Activated naive CD8-positive, alpha-beta T cell treated with anti-CD3 and anti-CD28 coated beads, Interleukin-2, amount 10 ng/mL, durations not matched to agents 7 days and 5 days (primary cell): ENCODE measurements at places on chromosomes 11 and 22.
A peak's percentile ranks its signal among the peaks of the same experiment; 100 is the strongest.

DNA sequence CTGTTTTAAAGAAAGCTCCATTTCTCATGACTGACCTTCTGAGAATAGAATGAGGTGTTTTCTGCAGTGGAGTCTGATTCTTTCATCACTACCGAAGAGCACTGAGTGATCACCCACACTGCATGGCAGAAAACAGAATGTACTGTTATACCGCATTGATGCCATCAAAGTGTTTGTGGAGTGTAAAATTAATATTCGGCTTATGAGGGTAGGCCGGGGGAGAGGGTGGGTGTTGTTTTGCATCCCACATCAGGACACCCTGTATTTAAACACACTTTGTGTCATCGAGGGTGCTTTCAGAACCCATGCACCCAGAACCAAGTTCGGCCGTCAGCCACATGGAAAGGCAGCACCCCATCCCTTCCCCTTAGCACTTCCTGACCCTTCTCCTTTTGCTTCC, 41.3 kb upstream of the ETS1 start:
- no peak for DNase-seq

DNA sequence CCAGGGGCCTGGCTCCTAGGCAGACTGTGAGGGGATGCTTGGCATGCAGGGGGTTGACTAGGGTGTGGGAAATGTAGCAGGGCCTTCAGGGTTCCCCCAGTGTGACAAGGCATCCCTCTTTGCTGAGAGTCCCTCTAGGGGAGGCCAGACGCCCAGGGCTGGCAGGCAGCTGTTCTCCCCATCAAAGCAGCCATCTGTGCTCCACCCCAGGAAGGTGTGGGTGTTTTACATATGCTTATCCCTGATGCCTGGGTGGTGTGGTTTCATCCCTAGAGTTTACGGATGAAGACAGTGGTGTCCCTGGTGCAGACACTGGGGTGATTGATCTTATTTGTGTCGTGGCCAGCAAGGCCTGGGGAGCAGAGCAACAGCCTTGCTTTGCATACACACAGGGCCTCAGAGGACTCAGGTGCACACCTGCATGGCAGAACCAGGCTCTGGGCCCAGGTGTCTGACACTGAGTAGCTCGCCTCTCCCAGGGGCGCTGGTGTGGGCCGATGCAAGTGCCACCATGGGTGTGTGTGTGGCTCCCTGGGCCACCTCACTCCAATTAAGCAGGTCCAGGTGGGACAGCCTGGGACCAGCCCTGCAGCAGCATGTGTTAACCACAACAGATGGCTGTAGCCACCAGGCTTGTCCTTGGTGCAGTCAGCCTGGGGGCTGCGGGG, 74.2 kb downstream of the MED15 start:
- no peak for DNase-seq

- DNase-seq, result peak; percentile 55
Measured at GRCh38 chr11:60951904-60952741, at the start of gene SLC15A3. SLC15A3 (minus strand) TSS chr11:60952176; CDS start chr11:60951551, 625 bp downstream.

DNA sequence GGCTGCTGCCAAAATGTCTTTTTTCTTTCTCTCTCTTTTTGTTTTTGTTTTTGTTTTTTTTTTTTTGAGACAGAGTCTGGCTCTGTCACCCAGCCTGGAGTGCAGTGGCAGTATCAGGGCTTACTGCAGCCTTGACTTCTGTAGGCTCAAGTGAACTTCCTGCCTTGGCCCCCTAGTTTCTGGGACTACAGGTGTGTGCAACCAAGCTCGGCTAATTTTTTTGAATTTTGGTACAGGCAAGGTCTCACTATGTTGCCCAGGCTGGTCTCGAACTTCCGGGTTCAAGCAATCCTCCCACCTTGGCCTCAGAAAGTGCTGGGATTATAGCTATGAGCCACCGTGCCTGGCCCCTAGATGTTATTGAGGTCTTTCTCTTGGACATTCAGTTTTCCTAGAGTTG, 2.2 kb upstream of the DDX10 start:
- no peak for DNase-seq

DNA sequence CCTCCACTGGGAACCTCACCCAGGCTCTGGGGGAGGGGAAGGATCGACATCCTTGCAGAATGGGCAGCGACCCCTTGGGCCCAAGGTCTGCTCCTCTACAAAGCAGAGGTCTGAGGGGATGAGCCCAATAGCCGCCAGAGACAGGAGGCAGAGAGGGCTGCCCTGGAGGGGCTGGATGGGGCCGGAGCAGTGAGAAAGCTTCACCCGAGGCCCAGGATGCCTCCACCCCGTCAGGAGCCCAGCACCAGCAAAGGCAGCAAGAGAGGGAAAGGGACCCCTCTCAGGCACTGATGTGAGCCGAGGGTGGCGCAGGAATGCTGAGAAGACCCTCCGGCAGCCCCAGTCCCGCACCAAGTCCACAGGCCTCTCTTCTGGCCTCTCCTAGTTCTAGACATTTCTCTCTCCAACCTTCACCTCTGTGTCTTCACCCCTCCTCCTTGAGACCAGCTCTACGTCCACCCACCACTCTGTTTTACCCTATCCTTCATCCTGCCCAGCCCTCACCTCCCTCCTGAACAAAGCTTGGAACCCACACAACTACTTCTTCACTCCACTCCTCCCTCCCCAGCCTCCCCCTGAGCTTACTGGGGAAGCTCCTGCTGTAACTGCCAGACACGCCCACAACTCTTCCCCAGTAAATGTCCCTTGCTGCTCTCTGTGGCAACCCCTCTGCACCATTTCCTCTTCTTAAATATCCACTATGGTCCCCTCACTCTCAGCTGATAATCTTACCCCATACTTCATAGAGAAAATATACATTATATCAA, 131.9 kb downstream of the MPPED1 start:
- DNase-seq, result no peak

DNA sequence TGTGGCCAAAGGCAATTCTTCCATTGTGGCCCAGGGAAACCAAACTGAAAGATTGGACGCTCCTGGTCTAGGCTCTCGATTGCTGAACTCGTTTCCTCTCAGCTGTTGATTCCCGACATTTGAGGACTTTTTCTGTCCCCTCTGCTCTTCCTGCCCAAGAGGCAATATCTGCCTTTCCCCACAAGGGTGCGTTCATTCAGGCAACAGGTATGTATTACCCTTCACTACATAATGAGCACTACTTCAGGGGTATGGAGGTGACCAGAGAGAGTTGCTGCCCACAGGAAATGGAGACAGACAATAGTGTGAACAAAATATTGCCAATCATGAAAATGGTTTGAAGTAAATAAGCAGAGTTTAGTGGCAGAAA, 8.2 kb downstream of the PTH start:
- DNase-seq, result no peak

DNA sequence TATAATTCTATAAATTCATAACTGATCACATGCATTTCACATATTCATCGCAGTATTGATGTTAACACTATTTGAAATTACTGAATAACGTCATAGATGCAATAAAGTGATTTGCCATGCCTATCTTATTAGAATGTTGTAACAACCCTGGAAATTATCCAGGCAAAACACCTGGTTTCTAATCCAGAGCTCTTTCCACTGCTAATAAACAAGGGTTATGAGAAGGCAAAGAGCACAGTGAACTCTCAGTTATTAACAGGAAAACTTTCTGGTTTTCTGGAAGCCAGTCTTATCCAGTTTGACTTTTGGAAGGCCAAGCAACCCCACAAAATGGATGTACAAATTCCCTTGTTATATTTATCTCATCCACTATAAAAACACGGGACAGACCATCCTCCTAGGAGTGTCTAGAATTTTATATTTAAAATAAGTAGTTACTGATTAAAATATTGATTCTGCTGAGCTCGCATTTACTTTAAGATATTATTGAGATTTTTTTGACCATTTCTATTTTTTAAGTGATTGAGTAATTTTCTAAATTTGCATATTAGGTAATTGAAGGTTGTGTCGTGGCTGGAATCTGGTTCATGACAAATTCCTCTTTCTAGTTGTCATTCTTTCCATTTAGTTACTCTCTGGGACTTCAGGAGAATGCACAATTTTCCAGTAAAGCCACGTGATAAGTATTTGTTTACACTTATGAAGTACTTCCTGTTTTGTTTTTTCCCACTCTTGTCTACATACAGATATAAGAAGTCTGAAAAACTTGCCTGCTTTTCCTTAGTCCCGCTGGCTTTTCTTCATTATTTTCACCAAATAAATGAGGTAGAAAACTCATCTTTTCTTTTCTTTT, 47.9 kb downstream of the DCUN1D5 start:
- DNase-seq, result no peak

DNA sequence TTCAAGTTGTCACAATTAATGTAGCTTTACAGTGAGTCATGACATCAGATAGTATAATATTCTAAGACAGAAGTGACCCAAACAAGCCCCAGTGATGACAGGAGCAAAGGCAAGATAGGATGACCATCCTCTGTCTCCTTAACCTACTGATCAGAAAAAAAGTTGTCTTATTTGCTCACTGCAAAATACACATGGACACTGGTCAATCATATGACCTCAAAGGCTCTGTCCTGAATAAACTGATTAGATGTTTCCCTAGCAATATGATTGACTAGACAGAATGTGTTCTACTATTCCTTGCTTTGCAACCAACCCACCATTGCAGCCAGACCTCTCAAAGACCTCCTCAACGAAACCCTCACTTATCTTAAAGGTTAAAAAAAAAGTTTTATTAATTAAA, 117.4 kb downstream of the SYN3 start:
- DNase-seq, result no peak

DNA sequence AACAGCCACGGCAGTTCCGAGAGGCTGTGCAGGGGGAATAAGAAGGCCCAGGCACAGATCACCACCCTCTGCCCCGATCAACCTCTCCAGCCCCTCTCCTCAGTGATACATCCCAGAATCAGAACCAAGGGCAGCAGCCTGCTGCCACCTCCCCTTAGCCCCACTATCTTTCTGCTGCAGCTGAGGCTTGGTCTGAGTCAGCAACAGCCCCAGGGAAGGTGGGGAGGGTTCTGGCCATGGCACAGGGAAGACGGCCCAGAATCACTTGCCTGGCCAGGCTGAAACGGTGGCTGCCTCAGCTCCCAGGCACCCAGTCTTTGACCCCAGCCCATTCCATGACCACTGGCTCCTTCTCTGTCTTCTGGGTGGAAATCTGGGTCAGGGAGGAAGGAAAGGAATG, 2.3 kb downstream of the CHID1 start:
- DNase-seq, result no peak

DNA sequence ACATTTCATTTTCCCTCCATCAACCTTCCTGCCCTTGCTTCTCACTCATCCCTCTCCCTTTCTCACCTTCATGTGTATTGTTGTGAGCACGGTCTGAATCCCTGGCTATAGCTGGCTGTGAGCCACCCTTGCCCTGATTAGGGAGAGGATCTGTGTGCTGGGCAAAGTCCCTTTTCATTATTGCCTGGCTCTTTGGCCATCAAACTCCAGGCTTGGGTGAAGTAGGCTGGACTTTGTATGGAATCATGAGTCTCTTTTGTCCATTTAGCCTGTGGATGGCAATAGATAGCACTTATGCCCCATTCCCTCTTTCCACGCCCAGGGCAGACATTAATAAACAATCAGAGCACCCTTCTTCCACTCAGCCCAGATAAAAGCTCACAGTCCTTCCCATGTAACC, 6.7 kb downstream of the MYO18B start:
- no peak for DNase-seq
